Karpas-422 (cell line): ENCODE measurements at places on chromosomes 2 and 18.

DNA sequence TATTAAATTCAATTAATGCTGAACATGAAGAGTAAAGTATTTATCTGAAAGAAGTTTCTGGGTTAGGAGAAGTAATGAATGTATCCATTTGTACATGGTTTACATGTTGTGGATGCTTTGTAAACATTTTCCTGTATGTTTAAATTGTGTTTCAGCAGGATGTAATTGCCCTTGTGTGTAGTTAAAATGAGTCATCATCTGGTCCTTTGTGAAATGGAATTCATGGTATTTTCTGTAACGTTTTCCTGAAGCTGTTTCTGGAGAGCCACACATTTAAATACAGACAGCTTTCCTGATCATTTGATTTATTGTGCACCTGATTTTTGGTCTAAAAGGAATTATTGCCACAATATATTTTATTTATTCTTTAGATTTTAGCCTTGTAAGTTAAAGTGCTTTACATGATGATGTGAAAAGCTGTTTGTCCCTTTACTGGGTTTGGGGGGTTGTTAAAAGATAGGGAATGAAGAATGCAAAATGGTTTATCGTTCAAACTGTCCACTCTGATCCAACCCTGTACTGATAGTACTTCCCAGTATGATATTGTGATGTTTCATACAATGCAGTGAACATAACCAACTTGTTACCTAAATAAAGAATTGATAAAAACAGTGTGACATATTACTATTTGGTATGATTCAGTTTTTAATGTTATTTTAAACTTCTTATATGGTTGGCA is 41.7 kb upstream of the SLC3A1 start:
- no peak for DNase-seq

GRCh38 chr2:201618744-201619662 is 24.3 kb downstream of the TMEM237 start:
- no peak for DNase-seq

GRCh38 chr2:29389686-29390085 is 274.5 kb downstream of the CLIP4 start:
- no peak for DNase-seq

- no peak for DNase-seq
These were observed 162.1 kb downstream of the CD8B2 start for GRCh38 chr2:106649306-106649705.

DNA sequence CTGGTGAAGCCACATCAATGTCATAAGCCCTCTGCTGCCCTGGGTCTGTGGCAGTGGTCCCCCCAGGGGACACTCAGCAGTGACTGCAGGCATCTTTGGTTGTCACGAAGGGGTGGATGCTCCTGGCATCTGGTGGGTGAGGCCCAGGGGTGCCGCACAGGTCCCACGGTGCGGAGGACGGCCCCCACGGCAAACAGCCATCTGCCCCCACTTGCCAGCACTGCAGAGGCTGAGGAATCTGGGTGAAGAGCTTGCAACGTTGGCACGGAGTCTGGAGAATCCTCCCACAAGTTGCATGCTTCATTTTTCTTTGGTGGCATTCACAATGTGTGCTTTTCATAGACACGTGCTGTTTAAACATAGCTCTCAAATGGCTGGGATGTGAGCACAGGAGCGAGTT is 105.1 kb upstream of the PXDN start:
- DNase-seq, result no peak

DNA sequence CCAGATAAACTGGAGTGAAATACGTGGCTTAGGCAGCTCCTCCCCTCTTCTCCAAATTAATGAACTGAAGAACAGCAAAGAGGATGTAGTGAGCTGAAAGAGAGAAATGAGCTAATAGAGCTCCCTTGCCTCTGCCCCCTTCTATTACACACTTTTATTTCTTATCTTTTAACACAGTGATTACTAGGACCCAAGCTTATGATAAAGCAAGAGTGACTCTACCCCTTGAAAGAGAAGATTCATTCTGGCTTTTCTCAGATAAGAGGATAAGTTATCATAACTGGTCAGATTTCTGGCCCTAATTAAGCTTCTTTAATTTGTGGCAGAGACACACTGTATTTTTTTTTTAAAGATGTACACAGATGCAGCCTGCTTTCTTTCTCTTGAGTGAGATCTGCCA is 102.2 kb downstream of the MSTN start:
- DNase-seq, result no peak

DNA sequence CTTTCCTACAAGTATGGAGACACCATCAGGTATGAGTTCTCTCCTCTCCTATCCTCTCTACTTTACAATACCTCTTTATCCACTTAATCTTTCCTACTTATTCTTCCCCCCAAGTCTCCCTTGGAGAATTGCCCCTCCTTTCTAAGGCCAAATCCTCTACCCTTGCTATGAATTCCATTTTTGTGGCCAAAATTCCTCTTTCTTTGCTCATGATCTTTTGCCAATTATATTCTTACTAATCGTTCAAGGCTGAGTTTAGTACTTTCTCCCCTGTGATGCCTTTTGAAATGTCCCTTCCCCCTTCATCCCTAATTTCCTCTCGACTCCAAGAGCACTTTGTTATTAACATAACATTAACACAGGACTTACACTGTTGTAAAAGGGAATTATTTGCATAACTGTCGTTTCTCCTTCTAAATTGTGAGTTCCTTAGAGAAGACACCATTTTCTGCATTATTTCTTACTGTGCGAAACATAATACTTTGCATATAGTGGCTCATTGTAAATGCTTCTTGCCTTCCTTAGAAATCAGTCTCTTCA is 133.4 kb downstream of the KCTD1 start:
- no peak for DNase-seq
